NCI-H526 (cell line): ENCODE measurements at places on chromosomes 7 and 10.

DNA sequence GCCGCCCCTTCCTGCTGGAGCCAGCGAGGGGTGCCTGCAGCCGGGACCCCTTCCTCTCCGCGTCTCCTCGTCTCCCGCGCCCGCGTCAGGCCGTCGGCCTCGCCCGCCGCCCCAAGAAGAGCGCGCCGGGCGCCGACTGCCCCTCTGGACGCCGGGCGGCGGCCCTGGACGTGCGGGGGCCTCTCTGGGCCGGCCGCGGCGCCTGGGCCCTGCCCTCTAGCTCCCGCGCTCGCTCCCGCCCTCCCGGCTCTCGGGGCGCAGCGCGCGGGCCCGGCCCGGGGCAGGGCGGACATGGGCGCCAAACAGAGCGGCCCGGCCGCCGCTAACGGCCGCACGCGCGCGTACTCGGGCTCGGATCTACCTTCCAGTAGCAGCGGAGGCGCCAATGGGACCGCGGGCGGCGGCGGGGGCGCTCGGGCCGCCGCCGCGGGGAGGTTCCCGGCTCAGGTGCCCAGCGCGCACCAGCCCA, 704 bp downstream of the ZNRF2 start:
- DNase-seq = no peak

- DNase-seq = peak; percentile 34
These were observed 142.2 kb downstream of the EMX2 start for GRCh38 chr10:117684672-117685211.

DNA sequence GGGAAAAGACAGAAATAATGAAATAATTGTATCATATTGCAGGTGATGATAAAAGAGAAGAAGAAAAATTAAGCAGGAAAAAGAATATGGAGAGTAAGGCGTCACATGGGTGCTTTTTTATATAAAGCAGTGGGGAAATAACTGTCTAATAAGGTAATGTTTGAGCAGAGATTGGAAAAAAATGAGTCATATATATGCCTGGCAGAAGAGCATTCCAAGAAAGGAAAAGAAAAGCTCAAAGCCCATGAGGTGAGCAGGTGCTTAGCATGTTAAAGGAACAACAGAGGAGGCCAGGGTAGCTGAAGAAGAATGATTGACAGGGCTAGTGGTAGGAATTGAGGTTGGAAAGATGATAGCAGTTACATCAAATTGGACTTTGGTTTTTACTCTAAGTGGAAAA, 739.5 kb downstream of the SORCS1 start:
- DNase-seq = no peak

GRCh38 chr7:155470686-155471638, 13.0 kb downstream of the EN2 start:
- no peak for DNase-seq

DNA sequence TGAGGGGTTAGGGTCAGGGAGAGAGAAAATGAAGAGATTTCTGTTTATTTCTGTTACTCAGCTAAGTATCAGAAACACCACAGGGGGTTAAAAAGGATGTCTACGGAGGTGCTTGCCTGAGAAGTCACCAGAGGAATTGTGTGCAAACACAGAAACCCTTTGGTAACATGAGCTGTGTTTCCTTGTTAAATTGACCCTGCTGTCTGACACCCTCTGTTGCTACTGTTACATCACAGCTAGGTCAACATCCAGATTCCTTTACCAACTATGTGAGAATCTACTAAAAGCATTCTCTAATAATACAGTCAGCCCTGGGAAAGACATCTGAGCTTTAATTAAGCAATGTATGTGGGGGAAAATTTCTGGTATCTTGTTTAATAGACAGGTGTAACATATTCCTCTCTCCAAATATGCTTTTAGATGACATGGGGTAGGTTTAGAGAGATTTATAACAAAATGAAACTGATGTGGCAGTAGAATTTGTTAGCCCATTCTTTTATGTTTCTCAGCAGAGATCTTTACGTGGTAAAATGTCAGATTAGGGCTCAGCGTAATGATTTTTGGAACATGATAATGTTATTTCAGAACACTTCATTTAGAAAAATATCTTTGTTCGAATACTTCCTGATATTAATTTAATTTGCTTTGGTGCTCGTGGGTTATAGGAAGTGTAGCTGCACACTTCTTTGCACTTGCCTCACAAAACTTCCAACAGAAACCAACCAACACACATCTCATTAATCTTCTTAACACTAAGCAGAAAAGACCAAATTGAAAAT, 168.0 kb upstream of the AHR start:
- DNase-seq = no peak

- DNase-seq = no peak
These were observed 199.9 kb upstream of the PLXNA4 start for GRCh38 chr7:132776048-132776620.

- DNase-seq = no peak
These were observed 19.3 kb downstream of the FOXI2 start for GRCh38 chr10:127756264-127756663.

GRCh38 chr10:98332623-98333269, 64.8 kb upstream of the LOXL4 start:
- DNase-seq = no peak

GRCh38 chr10:91551856-91552255, 81.0 kb downstream of the PPP1R3C start:
- DNase-seq = peak; percentile 65

GRCh38 chr10:63320683-63321082, 145.1 kb downstream of the JMJD1C start:
- no peak for DNase-seq

DNA sequence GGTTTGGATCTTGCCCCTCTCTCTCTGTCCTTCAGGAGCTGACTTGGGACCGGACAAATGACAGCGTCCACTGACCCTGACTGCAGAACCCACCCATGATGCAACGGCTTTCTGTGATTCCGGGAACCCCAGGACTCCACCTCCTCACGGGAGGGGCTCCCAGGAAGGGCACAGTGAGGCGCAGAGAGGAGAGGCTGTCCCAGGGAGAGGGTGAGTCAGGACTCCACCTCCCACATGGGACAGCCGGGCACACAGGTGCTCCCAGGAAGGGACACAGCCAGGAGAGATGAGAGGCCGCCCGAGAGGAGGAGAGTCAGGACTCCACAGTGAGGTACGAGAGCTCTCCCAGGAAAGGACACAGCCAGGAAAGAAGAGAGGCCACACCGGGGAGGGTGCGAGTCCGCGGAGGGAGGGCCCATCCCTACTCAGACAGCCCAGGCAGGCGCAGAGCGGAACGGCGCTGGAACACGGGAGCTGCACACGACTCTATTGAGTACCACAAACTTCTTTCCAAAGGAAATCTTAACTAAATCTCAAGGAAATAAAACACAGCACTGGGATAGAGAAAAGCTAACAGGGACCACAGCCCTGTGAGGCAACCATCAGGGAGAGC, 162.5 kb downstream of the MAD1L1 start:
- DNase-seq = no peak

GRCh38 chr10:75662715-75663114, 231.3 kb downstream of the LRMDA start:
- DNase-seq = no peak

DNA sequence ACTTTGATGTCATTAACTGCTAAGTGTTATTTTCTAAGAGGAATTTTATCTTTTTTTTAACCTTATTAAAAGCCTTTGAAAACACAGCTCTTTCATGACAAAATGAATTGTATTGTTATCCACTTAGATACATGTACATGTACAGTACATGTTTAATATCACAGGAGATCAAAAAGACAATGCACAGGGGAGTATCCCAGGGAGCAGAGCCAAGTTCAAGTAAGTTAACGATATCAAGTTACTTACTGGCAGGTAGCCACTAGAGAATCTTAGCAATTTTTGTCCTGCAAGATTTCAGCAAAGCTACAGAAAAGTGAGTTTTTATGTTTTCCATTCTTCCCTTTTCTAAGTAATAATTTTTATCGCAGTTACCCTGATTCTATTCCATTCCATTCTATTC, 33.9 kb upstream of the ARL4A start:
- no peak for DNase-seq

- DNase-seq = peak; percentile 99
These were observed 94.8 kb downstream of the CHN2 start for GRCh38 chr7:29289156-29290021.

- no peak for DNase-seq
These were observed 239.7 kb downstream of the DNAJB9 start for GRCh38 chr7:108809356-108809755.

- DNase-seq = no peak
These were observed 59.8 kb downstream of the GSDME start for GRCh38 chr7:24697416-24697815.

GRCh38 chr7:34022626-34023025, 117.3 kb downstream of the BMPER start:
- DNase-seq = no peak

DNA sequence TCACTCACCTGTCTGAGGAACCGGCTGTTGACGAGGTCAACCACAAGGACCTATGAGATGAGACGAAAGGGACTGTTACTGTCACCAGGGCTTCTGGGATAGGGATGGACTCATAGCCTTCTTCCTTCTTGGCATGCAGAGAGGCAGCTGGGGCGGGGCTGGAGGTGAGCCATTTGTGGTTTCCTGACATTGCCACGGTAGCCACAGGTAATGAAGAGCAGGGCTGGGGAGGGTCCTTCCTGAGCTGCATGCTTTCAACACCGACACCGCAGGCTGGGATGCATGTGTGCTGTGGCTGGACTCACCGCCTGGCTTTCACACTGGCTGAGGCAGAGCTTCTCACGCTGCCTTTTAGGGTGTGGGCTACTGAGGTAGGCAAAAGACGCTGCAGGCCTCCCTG, 46.4 kb upstream of the MKRN1 start:
- no peak for DNase-seq

- peak; percentile 13 for DNase-seq
These were observed 141.3 kb downstream of the SKAP2 start for GRCh38 chr7:26723129-26723528.

DNA sequence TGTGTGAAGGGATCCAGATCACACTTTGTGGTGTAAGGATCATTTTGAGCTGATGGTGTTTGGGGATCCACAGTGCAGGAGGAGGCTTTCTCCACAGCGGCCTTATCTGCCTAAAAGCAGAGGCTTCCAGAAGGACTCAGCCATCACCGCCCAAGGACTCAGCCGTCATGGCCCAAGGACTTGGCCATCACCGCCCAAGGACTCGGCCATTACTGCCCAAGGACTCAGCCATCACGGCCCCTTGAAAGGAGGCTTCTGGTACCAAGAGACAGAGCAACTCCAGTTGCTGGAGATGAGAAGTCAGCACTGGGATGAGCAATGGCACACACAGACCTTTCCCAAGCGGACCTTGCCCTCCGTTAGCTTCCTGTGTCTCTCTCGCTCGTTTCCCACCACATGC, 6.0 kb upstream of the CFAP46 start:
- no peak for DNase-seq

GRCh38 chr10:125953778-125954385, 57.5 kb downstream of the FANK1 start:
- no peak for DNase-seq

DNA sequence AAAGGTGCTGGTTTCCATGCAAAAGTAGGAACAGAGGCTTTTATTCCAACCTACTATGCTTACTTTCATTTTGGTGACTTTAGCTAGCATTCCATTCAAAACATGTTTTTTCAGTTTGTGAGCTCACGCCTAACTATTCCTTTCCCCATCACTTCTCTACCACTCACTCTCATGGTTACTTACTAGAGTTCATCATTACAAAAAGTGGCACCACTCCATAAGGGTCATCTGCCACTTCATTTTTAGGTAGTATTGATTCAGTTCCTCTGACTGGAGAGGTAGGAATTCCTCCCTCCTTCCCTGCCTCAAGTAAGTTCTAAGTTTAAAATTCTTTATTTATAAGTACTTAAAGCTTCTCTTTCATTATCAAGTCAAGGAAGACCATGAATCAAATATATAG, 543.1 kb downstream of the HTR7 start:
- DNase-seq = no peak

DNA sequence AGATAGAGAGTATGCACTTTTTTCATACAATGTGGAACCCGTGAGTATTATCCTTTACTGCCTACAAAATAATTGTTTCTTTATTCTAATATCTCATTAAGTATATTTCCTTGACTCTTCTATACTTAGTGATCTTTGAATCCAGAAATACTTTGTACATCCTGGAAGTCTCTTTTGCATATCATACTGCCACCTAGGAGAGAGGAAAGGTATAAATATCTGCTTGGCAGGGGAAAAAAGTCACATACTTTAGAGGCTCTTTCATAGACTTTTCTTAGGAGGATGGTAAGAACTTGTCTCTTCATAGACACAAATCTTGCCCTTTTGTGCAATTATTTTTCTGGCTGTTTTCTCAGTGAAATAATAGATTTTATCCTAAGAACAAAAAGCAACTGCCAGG, 436.0 kb downstream of the PAXIP1 start:
- DNase-seq = no peak

DNA sequence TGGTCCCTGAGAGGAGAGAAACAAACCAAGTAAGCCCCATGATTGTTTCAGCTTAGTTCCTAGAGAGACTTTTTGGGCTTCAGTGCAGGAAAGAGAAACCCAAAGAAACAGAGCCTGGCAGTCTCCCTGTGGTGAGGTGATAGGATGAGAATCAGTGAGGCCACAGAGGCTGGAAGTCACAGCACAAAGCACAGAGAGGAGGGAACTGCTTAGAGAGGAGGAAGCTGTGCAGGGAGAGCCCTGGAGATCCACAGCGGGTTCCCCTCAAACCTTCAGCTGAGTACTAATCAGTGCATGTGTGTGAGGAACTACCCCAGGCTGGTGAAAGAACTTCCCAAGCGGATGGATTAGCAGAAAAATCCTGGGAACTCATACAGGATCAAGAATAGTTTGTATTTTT, 27.4 kb upstream of the HECW1 start:
- no peak for DNase-seq
